ENCODE measurements at places on chromosomes 3 and 15. TPM values are rescaled to one million over a fixed set of nuclear protein-coding genes. Genes with fewer than 3 reads are reported as not detected.

DNA sequence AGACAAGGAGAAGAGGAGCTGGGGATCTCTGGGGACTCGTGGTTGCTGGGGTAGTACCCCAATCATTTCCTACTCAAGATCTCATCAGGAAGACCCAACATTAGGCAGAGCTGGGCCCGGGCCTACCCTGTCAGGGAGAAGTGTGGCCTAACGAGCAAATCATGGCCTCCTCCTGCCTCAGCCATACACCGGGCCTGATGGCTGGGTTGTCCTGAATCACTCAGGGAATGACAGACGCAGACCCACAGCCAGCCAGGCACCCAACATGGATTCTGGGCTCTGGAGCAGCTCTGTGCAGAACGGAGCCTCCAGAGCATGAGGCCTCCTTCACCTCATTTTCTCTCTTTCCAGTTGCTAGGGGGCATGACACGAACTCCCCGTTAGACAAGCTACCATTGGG lies 19.7 kb downstream of the ITGA11 start:
- DNase-seq = peak; percentile 9

DNA sequence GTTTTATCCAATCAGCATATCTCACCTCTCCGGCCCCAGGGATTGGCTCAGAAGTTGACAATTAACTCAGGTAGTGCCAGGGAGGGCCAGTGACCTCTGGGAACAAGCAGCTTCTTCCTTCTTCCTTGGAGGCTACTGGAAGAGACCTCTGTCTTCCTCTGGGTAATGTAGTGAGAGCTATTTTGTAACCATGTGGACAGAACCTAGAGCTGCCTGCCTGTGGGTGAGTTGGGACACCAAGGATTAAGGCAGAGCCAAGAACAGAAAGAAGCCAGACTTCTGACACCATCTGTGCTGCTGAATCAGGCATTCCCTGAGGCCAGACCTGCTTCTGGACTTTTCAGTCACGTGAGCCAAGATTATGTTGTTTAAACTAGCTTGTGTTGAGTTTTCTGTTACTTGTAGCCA lies 5.9 kb upstream of the NDUFAF1 start:
- DNase-seq = no peak

DNA sequence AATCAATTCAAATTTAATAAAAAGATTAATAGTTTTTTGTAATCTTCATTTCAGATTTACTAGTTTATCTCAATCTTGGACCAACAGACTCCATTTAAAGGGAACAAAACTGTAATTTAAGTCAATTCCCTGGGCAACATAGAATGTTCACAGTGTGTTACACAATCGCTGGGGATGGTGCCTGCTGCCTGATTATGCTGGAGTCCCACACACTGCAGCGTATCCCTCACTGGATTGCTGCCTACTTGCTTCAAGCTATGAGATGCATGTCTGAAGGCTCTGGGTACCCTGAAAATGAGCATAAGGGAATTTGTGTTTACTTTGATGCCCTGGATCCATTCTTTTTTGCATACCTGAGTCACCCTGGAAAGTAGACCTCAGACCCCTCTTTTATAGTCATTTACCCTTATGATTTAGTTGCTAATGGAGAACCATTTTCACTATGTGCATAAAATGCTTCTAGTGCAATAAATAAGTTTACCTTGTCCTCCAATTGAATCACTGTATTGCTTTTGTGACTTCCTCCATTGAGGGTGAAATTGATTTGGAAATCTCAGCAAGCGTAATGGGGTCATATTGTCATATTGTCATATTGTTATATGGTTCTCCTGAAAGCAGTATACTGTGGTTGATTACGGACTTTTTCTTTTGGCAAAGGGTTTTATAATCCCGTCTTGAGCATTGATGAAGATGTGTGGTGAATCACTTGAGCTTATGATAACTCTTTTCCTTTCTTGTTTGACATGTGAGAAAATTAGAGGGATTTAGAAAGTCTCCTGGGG lies 35.9 kb downstream of the ITPR1 start:
- DNase-seq = no peak

The MED12L gene
- 0.07 TPM for total RNA-seq

The SH2D7 gene
- total RNA-seq = not detected

GRCh38 chr3:154210986-154211385 lies 89.8 kb downstream of the ARHGEF26 start:
- no peak for DNase-seq
